ENCODE measurements at places on chromosomes 11 and 22.
A peak's percentile ranks its signal among the peaks of the same experiment; 100 is the strongest.

DNA sequence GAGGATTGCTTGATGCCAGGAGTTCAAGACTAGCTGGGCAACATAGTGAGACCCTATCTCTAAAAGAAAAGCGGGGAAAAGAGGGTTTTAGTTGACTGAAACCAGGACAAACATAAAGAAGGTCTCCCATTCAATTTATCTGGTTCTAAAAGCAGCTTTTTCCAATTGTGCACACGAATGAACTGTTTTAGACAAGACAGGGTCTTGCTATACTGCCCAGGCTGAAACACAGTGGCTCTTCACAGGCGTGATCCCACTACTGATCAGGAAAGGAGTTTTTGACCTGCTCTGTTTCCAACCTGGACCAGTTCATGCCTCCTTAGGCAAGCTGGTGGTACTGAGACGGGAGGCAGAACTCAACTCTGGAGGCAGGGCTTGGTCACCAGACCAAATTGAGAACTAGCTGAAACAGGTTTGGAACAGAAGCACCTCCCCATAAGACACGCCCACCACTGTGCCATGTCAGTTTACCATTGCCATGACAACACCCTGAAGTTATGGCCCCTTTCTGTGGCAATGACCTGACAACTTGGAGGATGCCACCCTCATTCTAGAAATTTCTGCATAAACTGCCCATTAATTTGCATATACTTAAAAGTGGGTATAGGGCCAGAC lies 2.8 kb upstream of the NUCB2 start:
- no peak for DNase-seq

- peak; percentile 72 for DNase-seq
Measured at GRCh38 chr11:47179655-47179991, 2.9 kb upstream of the ARFGAP2 start.

- DNase-seq: no peak
Measured at GRCh38 chr11:62558669-62559068, 12.1 kb upstream of the AHNAK start.

- no peak for DNase-seq
Measured at GRCh38 chr11:92277871-92278270, 53.3 kb downstream of the FAT3 start.

GRCh38 chr11:120431633-120432032 lies 79.9 kb upstream of the GRIK4 start:
- peak; percentile 48 for DNase-seq

DNA sequence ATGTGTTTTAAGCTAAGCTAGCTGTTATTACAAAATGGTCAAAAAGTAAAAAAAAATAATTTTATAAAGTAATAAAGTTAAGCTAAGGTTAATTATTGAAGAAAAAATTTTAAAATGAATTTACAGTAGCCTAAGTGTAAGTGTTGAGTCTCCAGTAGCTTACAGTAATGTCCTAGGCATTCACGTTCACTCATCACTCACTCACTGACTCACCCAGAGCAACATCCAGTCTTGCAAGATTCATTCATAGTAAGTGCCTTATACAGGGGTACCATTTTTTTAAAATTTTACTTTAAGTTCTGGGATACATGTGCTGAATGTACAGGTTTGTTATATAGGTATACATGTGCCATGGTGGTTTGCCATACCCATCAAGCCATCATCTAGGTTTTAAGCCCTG lies 11.6 kb upstream of the OOSP4B start:
- no peak for DNase-seq

GRCh38 chr22:31133911-31134310 lies 6.4 kb downstream of the PLA2G3 start:
- no peak for DNase-seq

DNA sequence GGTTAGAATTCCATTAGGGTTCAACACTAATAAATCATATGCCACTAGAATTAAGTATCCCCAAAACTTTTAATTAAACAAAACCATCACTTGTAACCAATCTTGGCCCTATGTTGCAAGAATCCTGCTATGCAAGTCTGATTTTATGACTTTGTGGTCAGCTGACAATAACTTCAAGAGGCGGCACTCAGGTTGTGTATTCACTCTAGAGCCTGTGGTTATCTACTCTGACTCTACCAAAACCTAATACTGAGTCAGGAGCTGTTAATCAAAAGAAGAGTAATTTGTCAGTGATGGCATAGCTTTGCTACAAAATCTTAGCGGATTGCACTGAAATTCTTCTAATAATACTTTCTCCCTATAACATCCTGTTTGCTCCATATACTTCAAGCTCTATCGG lies 253.7 kb downstream of the AASDHPPT start:
- peak; percentile 26 for DNase-seq

GRCh38 chr11:68383976-68384501 lies 71.6 kb downstream of the LRP5 start:
- DNase-seq: peak; percentile 85

DNA sequence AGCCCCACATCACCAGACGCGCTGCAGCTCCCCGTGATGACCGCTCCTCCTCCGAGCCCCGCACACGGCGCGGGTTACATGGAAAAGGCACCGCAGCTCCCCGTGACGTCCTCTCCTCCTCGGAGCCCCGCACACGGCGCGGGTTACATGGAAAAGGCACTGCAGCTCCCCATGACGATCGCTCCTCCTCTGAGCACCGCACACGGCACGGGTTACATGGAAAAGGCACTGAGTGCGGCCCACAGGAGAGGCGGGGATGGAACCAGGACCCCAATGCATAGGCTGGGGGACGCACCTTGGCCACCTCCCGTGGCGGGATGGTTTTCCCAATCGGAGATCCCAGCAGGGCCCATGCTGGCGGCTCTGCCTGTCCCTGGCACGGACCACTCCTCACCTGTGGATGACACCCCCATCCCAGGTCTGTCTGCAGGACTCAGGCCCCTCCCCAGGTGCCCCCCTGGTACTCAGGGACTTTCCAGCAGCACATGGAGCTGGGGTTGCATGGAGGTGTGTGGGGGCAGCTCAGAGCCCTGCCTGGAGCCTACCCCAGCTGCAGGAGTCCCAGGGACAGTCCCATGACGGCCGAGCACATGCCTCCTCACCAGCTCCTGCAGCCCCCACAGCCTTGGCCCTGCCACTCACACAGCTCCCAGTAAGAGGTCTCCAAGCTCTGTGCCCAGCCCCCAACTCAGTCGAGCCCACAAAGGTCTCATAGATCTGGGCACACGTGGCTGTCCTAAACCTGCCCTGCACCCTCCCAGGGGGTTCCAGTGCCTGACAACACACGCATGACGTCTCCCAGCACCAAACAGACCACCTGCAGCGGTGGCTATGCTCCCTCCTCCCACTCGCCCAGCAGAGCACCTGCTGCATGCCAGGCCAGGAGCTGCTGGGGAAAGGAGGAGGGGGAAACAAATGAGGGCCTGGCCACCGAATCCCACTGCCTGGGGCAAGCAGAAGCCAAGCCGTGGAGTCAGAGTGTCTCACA lies 166.6 kb downstream of the BRD1 start:
- DNase-seq: no peak

DNA sequence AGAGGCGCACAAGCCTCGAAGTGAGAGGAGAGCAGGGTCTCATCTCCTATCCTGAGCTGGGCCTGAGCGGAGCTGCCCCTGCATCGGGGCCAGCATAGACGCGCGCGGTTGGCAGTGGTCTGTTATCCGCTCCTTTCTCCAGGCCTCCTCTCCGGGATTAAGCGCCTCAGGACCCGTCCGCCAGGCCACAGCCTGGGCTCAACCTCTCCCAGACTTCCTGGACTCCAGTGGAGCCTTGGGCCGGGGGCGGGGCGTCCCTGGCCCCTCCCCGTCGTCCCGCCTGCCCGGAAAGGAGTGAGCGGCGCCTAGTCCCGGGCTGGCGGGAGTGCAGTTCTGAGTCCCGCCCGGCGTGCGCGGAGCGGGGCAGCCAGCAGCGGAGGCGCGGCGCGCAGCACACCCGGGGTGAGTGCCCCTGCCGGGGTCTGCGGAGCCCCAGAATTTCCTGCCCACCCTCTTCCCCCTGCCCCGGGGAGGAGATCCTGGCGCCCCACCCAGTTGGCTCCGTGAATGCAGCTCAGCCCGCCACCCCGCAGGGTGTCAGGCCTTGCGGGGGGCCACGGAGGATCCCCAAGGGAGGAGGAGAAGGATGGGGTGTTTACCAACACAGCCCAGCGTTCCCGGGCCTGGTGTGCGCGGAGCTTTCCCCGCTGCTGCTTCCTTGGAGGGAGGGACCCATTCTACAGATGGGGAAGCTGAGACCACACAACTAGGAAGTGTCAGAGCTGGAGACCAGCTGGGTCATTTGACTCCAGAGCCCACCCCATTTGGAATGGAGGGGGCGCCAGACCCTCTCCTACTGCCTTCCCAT lies at the start of gene TCIRG1:
TSS of gene TCIRG1 (plus strand) at position 308 of the 808 bp plus-strand sequence. CDS start 2,247 bp downstream, outside the sequence.
- peak; percentile 97 for DNase-seq

DNA sequence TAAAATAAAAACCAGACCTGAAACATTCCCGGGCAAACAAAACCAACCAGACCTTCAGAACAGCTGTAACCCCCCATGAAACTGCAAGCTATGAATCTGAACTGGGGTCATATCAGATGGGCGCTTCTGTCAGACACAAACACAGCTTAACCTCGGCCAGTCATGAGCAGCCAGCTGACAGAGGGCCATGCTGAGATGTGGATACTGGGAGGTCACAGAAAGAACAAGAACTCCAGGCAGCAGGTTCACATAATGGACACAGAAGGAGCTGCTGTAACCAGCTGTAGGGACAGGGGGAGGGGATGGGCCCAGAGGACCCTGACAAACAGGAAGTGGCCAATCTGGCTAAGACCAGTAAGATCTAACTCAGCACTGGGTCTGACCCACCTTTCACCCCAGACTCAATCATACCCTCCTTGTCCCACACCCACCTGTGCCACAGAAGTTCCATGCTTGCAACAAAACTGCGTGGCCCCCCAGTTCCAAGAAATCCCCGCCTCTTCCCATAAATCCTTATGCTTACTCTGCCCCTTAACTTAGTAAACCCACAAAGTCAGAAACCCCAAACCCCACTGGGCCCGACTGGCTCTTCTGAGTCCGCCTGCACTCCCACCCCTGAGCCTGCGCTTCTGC lies 4.0 kb downstream of the APOL4 start:
- no peak for DNase-seq

DNA sequence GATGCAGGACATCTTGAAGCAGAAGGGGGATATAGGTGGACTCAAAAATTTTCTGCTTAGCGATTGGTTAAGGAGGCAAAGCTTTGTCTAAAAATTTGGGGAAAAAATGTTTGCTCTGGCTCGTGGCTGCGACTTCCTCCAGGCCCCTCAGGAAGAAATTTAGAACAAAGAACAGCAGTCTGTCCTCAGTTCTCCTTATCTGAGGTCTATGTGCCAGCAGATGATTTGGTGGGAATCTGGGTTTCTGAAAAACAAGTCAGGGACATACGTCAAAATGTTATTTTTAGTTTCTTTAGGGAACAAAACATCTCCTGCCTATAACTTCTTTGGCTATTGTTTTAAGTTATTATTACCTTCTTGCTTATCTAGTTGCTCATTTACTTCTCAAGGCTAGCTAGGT lies 8.1 kb downstream of the OR6M1 start:
- no peak for DNase-seq

- no peak for DNase-seq
Measured at GRCh38 chr11:64230985-64231365, 627 bp downstream of the DNAJC4 start.
